ENCODE measurements at places on chromosomes 13 and 19.

DNA sequence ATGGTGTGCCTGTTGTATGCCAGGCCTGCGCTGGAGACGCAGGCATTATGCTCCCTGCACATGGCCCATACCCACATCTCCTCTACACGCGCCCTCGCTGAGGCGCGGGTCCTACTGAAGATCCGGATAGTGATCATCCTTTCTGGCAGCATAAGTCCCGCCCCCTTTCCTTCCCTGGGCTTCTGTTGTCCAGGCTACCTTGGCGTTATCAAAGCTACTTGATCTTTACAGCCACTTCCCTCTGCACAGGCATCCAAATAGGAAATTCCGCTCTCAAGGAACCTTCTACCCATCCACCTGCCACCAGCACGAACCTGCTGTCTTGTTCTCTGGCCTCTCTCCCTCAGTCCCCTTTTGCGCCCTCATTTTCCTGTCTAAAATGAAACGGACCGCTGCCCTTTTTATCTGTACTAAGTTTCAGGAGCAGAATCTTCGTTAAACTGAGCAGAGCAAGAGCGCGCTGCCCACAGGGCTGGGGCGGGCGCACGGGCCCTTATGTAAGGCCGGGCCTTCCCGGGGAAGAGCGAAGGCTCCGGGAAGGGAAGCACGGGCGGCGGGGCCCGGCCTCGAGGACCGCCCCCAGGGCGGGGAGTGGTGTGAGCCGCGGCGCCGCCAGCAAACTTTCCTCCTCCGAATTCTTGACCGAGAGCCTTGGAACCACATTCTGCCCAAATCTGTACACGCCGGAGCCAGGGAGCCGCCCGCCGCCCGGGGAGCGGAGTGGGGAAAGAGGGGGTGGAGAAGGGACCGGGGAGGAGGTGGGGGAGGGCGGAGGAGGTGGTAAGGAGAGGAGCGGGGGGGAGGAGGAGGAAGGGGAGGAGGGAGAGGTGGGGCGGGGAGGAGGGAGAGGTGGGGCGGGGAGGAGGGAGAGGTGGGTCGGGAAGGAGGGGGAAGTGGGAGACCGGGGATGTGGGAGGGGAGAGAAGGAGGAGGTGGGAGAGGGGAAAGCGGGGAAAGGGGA is 920 bp upstream of the UBE2L5 start:
- DNase-seq, result peak; percentile 74

DNA sequence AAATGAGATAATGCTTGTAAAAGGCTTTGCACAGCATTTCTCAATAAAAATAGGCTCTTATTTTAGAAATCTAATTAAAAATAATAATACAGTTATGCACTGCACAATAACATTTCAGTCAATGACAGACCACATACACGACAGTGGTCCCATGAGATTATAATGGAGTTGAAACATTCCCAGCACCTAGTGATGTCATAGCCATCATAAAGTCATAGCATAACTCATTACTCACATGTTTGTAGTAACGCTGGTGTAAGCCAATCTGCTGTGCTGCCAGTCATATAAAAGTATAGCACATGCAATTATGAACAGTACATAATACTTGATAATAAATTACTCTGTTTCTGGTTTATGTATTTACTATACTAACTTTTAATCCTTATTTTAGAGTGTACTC is 12.7 kb upstream of the SERPINE3 start:
- no peak for DNase-seq

- no peak for DNase-seq
Observed at GRCh38 chr13:46629811-46630413, 76.9 kb downstream of the LRCH1 start.

DNA sequence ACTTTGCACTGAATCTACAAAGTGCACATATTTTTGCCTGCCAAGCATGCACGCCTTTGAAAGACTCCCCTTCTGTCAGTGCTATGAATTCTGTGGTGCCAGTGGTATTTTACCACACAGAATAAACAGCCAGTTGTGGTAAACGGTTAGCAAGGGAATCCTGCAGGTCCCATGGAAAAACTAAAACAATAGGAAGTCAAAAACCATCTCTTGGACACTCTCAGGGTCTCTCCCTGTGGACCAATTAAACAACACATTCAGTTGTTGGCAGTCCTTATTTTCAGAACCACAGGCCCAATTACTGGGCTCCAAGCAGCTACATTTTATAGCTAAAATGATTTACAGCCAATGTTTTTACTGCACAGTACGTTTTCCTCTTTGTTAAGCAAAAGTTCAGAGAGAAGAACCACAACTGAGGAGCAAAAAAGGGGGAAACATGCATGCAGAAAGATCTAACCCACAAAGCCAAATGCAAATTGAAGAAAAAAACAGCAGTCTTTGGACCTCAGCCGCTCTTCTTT is 116.9 kb downstream of the KCTD12 start:
- no peak for DNase-seq

DNA sequence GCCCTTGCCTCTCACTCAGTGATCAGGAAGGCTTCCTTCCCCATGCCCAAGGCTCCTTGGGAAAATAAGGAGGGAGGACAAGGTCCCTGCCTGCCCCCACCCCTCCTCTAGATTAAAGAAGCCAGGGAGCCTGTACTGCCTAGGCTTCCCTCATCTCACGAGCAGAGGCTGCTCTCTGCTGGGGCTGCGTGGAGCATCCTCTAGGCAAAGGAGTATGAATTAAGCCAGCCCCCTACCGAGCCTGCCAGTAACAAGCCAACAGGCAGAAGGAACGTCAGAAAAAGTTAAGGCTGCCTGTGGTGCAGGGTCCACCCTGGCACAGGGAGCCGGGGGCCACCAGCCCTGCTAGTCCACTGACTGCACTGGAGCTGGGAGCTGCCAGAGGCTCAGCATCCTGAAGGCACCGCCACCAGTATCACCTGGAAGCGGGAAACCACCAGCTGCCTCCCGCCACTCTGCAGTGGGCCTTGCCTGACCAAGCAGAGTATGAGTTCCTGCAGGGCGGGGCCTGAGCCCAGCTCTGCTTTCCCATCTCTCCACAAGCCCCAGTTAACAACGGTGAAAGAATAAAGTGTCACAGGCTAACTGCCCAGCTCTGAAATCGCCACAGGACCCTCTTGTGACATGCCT is 6.8 kb downstream of the NAPA start:
- DNase-seq, result peak; percentile 11

- no peak for DNase-seq
Observed at GRCh38 chr13:24502533-24503378, 9.8 kb downstream of the PARP4 start.

DNA sequence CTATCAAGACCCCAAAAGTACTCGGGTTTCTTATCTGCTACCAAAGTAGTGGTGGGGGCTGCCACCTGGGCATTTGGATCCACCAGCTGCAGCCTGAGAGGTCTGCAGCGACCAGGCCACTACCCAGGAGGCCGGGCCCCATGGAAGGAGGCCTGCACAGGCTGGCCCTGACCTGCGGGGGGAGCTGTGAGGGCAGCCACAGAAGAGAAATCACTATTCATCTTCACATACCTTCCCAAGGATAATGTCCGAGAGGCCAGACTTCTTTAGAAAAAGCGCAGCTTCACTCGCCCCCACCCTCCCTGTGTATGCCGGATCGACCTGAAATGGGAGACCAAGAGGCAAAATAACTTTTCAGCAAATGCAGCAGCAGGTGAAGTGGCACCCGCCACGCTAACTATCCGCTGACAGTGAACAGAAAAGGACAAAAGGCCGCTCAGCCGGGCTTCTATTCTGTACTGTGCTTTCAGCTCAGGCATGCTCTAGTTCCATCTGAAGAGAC is 30.1 kb downstream of the EPS15L1 start:
- DNase-seq, result no peak

DNA sequence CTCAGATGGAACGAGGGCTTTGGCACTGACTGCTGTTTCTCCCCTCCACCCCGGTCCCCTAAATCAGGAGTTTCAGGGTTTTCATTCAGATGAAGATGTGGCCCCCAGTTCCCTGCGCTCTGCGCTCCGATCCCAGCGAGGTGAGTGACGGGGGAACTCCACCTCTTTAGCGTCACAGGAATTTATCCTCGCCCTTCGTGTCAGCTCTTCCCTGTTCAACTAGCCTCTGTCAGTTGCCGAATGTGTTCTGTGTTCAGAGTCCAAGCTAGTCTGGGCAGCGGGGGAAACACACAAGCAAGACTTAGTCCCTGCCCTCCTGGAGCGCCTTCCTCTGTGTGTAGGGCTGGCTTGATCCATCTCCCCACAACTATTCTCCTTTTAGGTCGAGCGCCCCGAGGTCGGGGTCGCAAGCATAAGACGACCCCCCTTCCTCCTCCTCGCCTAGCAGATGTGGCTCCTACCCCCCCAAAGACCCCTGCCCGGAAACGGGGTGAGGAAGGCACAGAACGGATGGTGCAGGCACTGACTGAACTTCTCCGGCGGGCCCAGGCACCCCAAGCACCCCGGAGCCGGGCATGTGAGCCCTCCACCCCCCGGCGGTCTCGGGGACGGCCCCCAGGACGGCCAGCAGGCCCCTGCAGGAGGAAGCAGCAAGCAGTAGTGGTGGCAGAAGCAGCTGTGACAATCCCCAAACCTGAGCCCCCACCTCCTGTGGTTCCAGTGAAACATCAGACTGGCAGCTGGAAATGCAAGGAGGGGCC is 1.8 kb downstream of the KMT2B start:
- DNase-seq, result no peak

DNA sequence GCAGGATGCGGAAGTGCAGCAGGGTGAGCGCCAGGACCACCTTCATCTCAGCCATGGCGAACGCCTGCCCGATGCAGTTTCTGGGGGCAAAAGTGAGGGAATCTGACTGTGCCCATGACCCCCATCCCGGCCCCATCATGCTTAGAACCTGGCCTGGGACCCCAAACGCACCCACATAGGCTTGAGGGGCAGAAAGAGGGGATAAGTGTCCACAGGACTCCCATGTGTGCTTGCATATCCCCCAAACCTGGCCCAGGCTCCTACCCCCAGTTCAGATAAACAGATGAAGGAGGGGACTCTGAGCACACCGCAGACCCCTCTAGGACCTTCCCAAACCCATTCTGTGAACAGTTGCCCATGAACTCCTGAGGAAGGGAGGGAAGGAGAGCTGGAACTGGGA is 16.0 kb upstream of the CYP4F2 start:
- no peak for DNase-seq

GRCh38 chr13:36385489-36385888 is 39.3 kb upstream of the SPART start:
- DNase-seq, result no peak

DNA sequence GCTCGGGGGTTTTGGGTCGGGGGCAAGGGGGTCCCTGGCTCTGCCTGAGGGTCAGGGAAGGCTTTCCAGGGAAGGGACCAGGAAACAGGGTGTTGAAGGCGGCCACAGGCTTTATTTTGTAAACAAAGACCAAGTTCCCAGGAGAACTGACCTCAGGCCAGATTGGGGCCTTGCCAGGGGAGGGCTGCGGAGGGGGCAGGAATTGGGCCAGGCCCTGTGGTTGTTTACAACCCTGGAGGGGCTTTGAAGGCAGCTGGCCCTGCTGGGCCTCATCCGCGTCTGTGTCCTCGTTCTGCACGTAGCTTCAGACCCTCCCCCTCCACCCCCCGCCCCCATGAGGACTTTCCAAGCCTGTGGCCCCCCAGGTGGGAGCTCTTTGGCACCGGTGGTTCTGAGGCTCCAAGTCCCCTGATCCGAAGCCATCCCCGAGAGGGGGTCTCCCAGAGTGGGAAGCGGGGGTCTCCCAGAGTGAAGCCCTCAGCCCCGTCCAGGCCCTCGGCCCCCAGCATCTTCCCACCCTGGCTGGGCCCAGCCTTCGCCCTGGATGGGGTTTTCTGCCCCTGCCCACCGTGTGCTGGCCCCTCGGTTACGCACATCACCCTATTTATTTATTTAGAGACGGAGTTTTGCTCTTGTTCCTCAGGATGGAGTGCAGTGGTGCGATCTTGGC is 13.5 kb upstream of the BSG start:
- no peak for DNase-seq

DNA sequence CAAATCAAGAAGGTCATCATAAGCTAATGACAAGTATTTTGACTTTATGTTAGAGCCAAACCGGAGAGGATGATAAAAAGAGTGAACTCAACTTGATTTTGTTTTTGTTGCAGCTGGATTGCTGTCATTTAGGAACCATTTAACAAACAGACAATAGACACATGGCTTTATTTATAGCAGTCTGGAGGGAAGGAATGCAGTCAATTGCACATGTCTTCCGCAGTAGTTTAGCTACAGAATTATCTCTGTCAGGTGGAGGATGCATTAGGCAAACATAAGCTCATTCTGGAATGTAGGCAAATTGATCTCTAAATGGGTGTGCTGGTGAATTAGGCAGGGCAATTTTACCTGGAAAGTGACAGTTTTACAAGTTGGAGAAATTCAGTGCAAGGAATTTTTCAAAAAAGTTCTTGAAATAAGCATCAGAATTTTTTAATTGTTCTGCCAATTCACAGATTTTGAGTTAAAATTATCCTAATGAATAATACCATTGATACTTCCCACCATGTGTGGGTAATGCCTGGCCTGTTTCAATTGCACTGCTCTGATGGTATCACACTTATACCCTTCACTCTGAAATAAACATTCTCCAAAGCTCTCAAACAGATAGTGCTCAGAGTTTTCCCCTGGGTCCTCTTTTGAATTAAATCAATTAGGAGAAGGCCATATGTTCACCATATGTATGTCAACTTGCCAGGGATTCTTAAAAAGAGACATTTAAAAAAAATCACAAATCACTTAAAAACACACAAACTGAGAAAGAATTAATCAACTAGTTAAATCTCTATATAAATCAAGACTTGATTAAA is 318.3 kb downstream of the NDFIP2 start:
- DNase-seq, result no peak

DNA sequence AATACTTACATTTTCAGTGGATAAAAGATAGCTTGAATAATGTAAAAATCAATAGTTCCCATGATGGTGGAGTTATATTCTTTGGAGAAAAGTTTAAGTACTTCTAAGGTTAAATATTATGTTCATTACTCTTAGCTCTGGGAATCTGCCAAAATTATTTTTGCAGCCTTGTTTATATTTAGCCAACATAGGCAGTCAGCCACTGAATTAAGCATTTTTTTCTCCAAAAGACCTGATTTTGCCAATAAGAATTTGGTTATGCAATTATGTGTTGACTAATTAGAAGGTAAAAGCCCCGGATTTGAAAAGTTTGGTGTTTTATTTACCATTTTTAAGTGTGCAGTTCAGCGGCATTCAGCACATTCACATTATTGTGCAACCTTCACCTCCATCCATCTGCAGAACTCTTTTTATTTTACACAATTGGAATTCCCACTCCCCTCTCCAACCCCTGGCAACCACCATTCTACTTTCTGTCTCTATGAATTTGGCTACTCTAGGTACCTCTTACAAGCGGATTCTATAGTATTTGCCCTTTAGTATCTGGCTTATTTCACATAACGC is 90.1 kb upstream of the C1QTNF9B start:
- no peak for DNase-seq
